Activated CD8-positive, alpha-beta memory T cell treated with anti-CD3 and anti-CD28 coated beads for 36 hours (primary cell): ENCODE measurements at places on chromosomes 6 and 20. TPM values are rescaled to one million over a fixed set of nuclear protein-coding genes. Genes with fewer than 3 reads are reported as not detected.

ULBP3 gene
- 1.0 TPM for total RNA-seq

MYCT1 gene
- not detected for total RNA-seq

CYP24A1 gene
- 0.13 TPM for total RNA-seq

MANEA gene
- total RNA-seq: 21.1 TPM

COL9A3 gene
- total RNA-seq: not detected
